ENCODE measurements at places on chromosomes 4 and X.

DNA sequence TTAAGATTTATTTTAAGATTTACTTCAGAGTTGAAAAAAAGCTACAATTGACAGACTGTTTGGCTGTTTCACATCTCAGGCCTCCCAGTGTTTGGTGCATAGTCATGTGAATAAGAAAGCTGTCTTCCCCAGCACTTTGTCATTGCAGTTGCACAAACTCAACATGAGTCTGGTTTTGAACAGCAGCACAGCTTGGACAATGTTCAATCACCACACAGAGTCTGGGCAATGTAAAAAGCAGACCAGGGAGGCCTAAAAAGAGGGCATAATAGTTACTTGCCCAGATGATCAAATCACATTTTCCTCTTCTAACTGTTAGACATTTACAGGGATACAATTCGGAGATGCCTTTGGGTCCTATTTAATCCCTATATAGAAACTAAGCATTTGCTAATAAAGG, 1055.0 kb downstream of the RPA4 start:
- DNase-seq: no peak

- DNase-seq: no peak
These were observed 501.8 kb upstream of the GALNT7 start for GRCh38 chr4:172666711-172667368.

GRCh38 chr4:38283724-38284123, 323.5 kb downstream of the PTTG2 start:
- DNase-seq: no peak

GRCh38 chrX:123087326-123087725, 96.8 kb upstream of the GRIA3 start:
- no peak for DNase-seq

GRCh38 chr4:7462509-7462971, 27.8 kb upstream of the PSAPL1 start:
- DNase-seq: no peak

- no peak for DNase-seq
These were observed 80.7 kb downstream of the ZAR1 start for GRCh38 chr4:48570646-48571220.

- DNase-seq: no peak
These were observed 115.9 kb downstream of the CPZ start for GRCh38 chr4:8708401-8709021.

DNA sequence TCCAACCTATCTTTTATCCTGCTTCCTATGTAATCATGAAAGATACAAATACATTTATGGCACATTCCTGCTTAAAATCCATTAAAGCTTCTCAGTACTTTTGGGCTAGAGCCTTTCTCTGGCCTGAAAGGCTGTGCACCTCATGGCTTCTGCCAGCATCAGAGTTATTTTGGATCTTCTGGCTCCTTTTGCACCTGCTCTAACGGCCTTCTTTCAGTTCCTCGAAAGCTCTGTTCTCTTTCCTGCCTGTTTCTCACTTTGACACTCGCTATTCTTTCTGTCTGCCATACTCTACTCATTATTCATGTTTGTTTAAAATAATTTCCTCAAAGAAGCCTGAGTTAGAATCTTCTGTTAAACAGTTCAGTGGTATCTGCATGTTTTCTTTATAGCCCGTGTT, 86.0 kb downstream of the LRP2BP start:
- DNase-seq: no peak

DNA sequence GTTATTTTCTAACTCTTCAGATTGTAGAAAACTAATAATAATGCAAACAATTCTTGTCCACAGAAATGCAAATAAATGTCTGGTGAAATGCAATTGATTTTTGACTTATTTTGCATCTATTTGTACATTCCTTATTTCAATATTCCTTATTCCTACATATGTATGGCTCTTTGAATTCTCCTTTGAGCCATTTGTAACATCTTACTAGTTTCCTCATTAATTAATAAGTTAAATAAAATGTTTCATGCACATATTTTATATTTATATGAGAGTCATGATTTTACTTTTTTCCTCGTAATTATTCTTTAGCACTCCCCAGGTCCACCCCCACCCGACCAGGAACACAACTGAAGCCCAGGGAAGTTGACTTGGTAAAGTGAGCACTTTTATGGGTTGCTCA, 2.7 kb upstream of the FTHL17 start:
- DNase-seq: no peak

- DNase-seq: no peak
These were observed 96.1 kb downstream of the FRYL start for GRCh38 chr4:48683784-48684666.

DNA sequence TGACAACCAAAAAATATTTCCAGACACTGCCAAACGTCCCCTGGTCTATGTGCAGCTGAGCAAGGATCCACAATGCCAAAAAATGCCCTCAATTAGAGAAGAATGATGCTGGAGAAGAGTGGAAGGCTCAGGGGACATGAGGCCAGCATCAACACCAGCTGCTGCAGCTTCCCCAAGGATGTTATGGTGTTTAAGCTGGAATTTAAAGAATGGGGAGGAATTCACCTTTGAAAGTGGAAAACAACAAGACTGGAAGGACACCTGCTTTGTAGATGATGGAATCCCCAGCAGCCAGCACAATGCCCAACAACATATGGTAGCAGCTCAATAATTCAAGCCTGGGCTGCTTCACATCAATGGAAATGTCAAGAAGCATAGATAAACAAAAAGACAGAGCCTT, 20.3 kb upstream of the SMPX start:
- DNase-seq: no peak

- peak; percentile 8 for DNase-seq
These were observed 17.0 kb upstream of the HPF1 start for GRCh38 chr4:169774466-169775445.

DNA sequence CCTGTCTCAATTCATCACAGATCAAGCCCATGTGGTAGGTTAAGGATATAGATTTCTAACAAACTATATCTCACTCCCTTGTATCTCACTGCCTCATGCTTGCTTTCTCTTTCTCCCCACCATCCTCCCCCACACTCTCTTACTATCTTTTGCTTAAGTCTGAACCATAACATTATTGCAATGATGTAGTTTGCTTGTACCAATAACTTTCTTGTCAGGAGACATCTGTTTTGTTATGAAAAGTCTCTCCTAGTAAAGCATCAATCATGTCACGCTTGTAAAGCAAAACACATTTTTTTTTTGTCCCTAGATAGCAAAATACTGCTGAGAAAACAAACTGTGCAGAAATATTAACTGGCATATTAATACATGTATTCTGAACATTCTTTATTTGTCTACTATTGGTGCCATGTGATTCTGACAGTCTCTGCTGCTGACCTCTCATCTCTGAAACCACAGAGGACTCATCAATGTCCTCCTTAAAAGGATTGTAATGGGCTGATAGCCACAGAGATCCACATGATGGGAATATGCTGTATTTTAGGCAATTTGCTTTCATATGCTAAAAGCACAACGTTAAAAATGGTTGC, 217.5 kb downstream of the VEGFC start:
- DNase-seq: no peak

DNA sequence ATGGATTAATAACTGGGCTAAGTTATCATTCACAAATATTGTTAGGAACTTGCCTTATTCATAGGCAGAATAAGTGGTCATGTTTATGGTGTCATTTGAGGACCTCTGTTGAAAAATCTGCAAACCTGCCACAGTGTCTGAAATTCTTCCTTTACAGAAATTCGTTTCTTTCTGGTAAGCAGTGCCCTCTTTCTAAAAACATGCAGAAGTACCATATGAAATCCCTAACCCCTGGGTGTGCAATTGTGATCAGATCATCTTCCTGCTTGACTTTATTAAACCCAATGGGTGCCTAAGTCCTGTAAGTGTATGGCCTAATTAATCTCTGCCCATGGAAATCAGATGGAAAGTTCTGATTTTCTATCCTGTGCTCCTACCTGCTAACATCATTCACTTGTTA, 4.4 kb upstream of the HTATSF1 start:
- no peak for DNase-seq

DNA sequence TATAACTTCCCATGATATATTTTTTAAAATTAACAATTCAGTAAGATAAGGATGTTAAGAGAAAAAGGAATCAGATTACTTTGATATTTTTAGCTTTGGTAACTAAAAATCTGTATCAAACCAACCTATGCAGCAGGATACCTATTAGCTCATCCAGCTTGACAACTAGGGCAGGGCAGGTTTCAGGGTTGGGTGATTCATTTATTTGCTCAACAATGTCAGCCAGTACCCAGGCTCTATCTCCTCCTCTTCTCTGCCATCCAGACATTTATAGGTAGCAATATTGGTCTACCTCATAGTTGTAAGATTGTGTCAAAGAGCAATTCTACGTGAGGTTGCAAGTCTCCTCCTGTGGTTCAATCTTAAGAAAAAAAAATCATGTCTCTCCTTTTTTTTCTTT, 421.9 kb downstream of the ANKRD50 start:
- no peak for DNase-seq

GRCh38 chr4:92253550-92253949, 50.2 kb upstream of the GRID2 start:
- DNase-seq: no peak

DNA sequence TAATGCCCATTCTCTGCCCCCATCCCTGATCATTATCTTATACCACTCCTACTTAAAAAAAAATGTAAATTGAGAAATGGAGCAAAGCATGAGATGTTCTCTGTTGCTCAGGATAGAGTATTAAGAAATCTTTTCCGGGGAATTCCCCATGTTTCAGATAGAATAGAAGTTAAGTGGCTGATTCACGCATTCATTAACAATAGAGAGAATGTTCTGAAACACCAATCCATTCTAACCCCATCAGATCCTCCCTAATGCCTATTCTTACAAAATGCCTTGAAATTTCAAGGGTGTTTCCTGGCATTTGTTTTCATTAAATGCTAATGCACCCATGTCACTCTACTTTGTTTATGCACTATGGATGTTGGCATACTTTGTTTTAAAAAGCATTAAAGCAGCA, 101.1 kb downstream of the AREG start:
- no peak for DNase-seq

- peak; percentile 65 for DNase-seq
These were observed 44.2 kb upstream of the RHOH start for GRCh38 chr4:40152637-40153036.

DNA sequence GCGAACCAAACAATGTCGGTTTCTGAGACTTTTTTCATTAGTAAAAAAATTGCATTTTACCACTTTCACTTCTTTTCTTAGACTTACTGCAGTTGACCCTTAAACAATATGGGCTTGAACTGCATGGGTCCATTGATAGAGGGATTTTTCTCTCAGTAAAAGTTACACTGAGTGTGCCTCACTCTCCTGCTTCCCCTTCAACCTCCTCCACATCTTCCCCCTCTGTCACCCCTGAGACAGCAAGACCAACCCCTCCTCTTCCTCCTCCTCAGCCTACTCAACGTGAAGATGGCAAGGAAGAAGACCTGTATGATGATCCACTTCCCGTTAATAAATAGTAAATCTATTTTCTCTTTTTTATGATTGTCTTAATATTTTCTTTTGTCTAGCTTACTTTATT, 43.4 kb downstream of the TEC start:
- no peak for DNase-seq

GRCh38 chr4:136203199-136203598, 1329.1 kb downstream of the PCDH18 start:
- DNase-seq: no peak

DNA sequence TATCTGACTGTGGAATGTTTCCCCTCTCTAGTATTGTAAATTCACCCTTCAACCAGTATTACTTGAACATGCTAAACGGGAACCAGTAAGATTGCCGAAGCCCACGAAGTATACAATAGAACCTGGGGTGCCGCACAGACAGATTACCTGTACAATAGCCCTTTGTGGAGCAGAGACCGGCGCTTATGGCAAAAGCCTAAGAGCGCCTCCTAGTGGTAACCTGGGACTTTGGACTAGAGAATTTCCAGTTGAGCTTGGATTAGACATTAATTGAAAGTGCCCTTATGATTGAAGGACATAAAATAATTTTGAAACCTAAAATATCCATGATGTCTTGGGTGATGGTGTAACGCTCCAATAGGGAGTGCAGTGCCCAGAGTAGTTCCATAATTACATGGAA, 14.1 kb downstream of the ZNF157 start:
- peak; percentile 67 for DNase-seq

DNA sequence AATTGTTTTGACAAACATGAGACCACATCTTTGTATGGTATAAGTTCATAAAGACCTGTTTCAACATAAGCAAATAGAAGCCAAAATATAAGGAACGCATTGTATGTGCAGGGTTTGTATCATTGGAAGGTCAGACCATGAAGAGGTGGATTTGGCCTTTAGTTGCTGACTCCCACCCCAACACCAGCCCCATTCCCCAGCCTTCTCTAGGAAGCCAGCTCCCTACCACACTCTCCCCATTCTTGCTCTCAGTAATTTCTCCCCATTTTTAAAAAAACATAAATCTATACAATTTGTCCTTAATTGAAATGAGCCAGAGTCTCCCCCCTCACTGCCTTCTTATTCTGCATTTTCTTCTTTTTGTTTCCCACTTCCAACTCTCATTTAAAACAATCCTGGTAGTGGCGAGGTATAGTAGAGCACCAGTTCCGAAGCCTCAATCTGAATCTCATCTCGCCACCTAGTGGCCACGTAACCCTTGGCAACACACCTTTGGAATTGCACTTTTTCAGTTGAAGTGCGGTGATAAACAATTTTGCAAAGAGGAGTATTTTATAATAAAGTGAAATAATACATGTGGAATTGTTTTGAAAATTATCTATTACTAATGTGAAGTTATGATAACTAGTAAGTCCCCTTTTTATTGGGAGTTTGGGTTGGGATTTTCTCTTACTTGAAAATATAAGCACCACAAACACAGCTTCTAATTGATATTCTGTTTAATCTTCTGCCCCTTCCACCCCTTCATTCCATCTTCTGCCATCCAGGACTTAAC, 126.6 kb downstream of the ASB9 start:
- peak; percentile 29 for DNase-seq

DNA sequence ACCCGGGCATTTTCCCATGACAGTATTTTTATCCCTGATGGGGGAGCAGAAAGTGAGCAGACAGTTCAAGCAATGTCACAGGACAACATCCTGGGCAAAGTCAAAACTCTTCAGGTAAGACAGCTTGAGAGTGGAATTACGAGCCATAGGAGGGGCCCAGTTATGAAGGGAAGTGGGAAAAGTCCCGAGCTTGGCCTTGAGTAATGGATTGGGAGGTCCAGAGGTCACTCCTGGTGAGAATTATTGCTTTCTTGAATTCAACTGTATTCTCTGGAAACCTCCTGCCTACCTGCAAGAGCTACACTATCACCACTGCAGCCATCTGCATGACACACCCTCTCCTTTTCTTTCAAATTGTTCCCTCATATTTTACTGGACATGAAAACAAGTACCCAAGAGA, 89.1 kb downstream of the AASDH start:
- DNase-seq: no peak

GRCh38 chr4:144223149-144223548, 82.6 kb upstream of the GYPA start:
- no peak for DNase-seq

DNA sequence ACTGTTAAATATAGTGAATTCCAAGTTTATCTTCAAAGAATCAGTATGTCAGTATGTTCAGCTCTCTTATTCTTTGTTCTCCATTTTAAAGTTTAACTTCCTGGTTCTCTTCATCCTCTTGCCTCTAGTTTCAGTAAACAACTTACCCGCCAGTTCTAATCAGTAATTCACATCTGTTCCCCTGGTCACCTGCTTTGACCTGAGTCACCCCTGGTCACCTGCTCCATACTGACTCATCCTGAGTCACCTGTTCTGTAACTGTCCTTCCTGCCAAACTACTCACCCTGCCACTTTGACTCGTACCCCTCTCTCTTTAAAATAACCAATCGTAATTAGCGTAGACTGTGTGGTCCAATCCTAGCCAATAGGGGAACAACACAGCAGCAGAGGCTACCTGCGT, 992.7 kb upstream of the HS3ST1 start:
- DNase-seq: no peak

- DNase-seq: no peak
These were observed 7.0 kb downstream of the NAT8L start for GRCh38 chr4:2066011-2066551.
